ENCODE measurements at places on chromosomes 2 and 18.

DNA sequence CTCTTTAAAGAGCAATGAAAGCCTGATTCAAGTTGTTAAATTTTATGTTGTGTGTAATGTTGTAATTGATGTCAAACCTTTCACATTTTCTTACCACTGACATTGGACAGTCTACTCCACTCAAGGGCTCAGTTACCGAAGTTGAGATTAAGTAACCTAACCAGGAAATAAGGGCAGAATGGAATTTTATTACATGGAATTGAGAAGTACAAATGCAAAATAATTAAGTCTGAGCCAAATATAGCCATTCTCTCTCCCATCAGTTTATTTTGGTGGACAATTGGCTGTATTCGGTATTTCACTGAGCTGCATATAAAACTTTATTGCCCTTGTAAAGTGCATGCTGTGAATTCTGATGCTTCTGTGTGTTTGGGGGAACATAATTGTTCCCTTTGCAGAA is 231.5 kb downstream of the TTC32 start:
- H3K36me3 ChIP-seq: no peaks in the 10 kb centered on the region
- no peaks in the 10 kb centered on the region for H3K27me3 ChIP-seq
- DNase-seq: no peak
- no peak overlapping the region for H3K4me3 ChIP-seq
- no peak overlapping the region for H3K27ac ChIP-seq

- no peaks in the 10 kb centered on the region for H3K27me3 ChIP-seq
- H3K4me3 ChIP-seq: no peak overlapping the region
- no peaks in the 10 kb centered on the region for H3K4me1 ChIP-seq
- H3K27ac ChIP-seq: no peak overlapping the region
Observed at GRCh38 chr2:1306014-1306686, 107.1 kb upstream of the TPO start.

DNA sequence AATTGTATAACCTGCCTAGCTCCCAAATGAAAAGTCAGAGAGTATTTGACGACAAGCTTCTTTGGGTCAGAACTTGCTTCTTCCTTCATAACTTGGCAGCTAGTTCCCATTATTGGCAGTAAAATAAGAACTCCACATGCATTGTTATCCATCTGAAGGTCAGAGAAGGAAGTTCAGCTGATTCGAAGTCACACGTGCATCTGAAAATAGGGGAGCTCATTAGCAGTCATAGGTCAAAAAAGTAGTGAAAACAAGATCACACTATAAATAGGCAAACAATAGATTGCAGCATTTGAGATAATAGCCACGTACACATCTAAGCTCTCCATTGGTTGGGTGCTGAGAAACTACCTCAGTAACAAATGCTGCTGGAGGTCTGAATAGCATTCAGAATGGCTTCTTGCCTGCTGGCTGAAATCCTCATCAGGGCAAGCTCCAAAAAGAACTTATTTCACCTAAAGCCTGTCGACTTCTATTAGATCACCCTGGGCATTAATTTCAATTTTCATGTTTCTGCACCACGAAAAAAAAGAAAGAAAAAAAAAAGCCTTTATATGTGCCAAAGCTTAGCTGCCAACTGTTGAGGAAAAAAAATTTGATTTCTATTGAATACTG is 1492.9 kb upstream of the CELF4 start:
- no peak for DNase-seq
- no peaks in the 10 kb centered on the region for H3K4me1 ChIP-seq
- H3K27me3 ChIP-seq: no peaks in the 10 kb centered on the region
- H3K27ac ChIP-seq: no peak overlapping the region
- no peak overlapping the region for H3K4me3 ChIP-seq

GRCh38 chr2:198390670-198391069 is 586.3 kb downstream of the PLCL1 start:
- H3K36me3 ChIP-seq: no peaks in the 10 kb centered on the region
- no peak for DNase-seq
- H3K27me3 ChIP-seq: no peaks in the 10 kb centered on the region
- H3K4me1 ChIP-seq: no peaks in the 10 kb centered on the region
- no peak overlapping the region for H3K4me3 ChIP-seq

GRCh38 chr18:62784338-62784965 is 69.1 kb downstream of the PHLPP1 start:
- peak; percentile 74 for DNase-seq
- no peaks in the 10 kb centered on the region for H3K27me3 ChIP-seq
- H3K27ac ChIP-seq: no peak overlapping the region
- H3K36me3 ChIP-seq: no peaks in the 10 kb centered on the region

DNA sequence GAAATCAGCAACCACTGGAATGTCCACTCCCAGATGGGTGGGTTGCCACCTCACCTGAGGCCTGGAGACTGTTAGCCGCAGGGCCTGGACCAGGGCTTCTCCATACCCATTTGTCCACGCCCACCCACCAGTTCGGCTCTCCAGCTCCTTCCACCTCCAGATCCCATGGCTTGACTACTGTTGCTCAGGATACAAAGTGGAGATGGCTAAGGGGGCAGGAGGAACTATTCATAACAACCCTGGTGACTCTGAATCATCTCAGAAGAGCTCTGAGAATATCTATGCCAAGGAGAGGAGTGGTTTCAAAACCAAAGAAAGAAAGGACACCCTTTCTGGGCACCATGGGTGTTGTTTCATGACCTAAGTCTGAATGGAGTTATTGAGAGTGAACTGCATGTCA is 145.8 kb downstream of the LAMA3 start:
- no peak overlapping the region for H3K4me3 ChIP-seq
- no peak for DNase-seq
- no peak overlapping the region for H3K27ac ChIP-seq
- H3K36me3 ChIP-seq: peaks cover 32% of the 10 kb centered on the region
- no peaks in the 10 kb centered on the region for H3K27me3 ChIP-seq

GRCh38 chr18:21313576-21313975 is 71.5 kb downstream of the GREB1L start:
- no peaks in the 10 kb centered on the region for H3K36me3 ChIP-seq
- H3K4me3 ChIP-seq: no peak overlapping the region
- peaks cover 4% of the 10 kb centered on the region for H3K4me1 ChIP-seq

- no peak overlapping the region for H3K27ac ChIP-seq
- no peak for DNase-seq
- H3K36me3 ChIP-seq: peaks cover 3% of the 10 kb centered on the region
Observed at GRCh38 chr2:190501231-190501630, 33.3 kb downstream of the NEMP2 start.

- no peak overlapping the region for H3K27ac ChIP-seq
- peaks cover 7% of the 10 kb centered on the region for H3K4me1 ChIP-seq
- no peaks in the 10 kb centered on the region for H3K27me3 ChIP-seq
- no peak overlapping the region for H3K4me3 ChIP-seq
- no peak for DNase-seq
Observed at GRCh38 chr2:170145191-170145590, 32.8 kb upstream of the MYO3B start.

DNA sequence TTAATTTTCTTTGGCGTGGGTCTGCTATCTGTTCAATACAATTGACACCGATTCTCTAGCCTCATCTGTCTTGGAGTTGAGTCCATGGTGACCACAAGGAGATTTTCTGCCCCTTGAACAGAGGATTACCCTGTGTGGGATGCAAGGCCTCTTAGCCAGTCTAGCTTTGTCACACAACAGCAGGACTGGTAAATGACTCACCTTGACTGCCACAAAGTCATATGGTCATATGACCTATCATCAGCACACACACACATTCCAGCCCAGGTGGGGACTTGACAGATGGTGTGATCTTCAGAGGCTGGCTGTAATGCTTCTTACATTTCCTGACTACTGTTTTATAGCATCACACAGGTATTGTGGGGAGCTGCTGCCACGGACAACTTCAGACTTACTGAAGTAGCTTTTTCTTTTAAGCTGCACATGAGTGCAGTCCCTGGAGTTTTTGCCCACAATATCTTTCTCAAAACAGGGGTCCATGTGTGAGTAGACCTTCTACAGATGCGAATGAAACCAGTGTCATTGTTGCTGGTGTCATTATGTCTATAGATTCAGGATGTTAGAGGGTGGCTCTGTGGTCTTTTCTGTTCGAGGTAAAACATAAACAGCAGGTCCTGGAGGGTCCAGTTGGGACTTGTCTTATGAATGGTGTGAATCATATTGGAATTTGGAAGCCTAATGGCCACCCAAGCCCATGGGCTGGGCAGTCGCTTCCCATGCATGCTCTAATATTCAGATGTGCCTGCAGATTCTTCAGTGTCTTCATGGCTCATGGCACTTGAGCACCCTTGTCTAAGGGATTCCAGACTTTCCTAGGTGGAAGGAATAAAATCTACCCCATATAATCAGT is 18.6 kb upstream of the ACOXL start:
- no peak overlapping the region for H3K27ac ChIP-seq
- H3K4me1 ChIP-seq: no peaks in the 10 kb centered on the region
- no peak overlapping the region for H3K4me3 ChIP-seq
- H3K27me3 ChIP-seq: peaks cover 49% of the 10 kb centered on the region
- no peaks in the 10 kb centered on the region for H3K36me3 ChIP-seq
- no peak for DNase-seq

- H3K27ac ChIP-seq: no peak overlapping the region
- H3K27me3 ChIP-seq: no peaks in the 10 kb centered on the region
- H3K4me1 ChIP-seq: no peaks in the 10 kb centered on the region
- no peak for DNase-seq
Observed at GRCh38 chr2:181324912-181325311, 132.3 kb upstream of the ITGA4 start.

GRCh38 chr2:201574766-201575165 is 68.5 kb downstream of the TMEM237 start:
- no peak overlapping the region for H3K27ac ChIP-seq
- H3K27me3 ChIP-seq: no peaks in the 10 kb centered on the region
- no peaks in the 10 kb centered on the region for H3K36me3 ChIP-seq
- H3K4me1 ChIP-seq: peaks cover 4% of the 10 kb centered on the region
- no peak for DNase-seq
- H3K4me3 ChIP-seq: no peak overlapping the region

GRCh38 chr2:45591073-45591472 is 20.0 kb downstream of the SRBD1 start:
- H3K27ac ChIP-seq: no peak overlapping the region
- no peaks in the 10 kb centered on the region for H3K36me3 ChIP-seq
- no peak overlapping the region for H3K4me3 ChIP-seq
- H3K4me1 ChIP-seq: no peaks in the 10 kb centered on the region

- H3K4me1 ChIP-seq: no peaks in the 10 kb centered on the region
- no peak overlapping the region for H3K4me3 ChIP-seq
- H3K27me3 ChIP-seq: no peaks in the 10 kb centered on the region
Observed at GRCh38 chr2:191453761-191454160, 208.6 kb downstream of the MYO1B start.

DNA sequence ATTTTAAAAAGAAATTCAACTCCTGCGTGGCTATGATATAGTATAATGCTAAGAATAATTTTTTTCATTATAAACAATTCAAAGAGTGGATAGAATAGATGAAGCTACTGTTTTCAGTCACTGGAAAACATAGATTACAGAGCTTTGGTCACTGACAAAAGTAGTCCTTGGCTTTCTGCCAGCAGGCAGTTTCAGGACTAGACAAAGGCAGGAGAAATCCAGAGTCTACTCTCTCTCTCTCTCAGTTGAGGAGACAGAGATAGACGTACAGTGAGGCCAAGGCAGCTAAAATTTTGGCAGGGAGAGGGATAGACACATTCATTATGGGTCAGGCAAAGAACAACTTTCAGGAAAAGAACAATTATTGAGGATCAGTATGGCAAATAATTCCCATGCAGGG is 491.4 kb upstream of the CRIM1 start:
- H3K4me3 ChIP-seq: no peak overlapping the region
- H3K36me3 ChIP-seq: no peaks in the 10 kb centered on the region
- no peaks in the 10 kb centered on the region for H3K4me1 ChIP-seq
- DNase-seq: peak; percentile 7

DNA sequence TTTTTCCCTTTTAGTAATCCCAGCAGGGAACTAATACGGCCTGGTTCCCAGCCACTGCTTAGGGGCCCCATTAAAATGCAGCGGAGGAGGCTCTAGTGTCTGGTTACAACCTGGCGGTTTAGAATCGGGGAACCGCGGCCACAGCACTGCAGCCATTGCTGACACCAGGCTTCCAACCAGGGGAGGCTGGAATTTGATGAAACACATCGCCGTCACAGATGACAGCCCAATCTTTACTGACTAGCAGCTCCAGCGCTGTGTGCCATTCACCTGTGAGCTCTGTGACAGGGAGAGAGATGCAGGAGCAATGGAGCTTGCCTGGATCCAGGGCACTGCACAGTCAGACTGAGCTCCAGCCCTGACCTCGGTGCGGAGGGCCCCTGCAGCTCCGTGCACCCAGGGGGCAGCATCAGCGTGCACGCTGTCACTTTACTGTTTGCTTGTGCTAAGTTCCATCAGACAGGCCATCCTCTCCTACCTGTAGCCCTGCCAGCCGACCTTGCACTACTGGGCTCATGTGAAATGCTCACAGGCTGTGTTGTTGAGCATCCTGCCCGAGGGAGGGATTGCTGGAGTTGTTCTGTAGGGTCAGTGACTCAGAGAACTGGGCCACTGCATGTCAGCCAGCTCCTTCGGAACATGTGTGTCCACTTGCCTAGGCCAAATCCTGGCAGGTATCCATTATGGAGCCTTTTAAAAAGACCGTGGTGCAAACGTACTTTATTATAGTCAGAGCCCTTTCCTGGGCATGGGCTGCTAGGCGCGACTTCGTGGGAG is 203.5 kb downstream of the SEPTIN10 start:
- no peaks in the 10 kb centered on the region for H3K27me3 ChIP-seq
- H3K4me3 ChIP-seq: no peak overlapping the region
- H3K36me3 ChIP-seq: peaks cover 7% of the 10 kb centered on the region
- H3K27ac ChIP-seq: no peak overlapping the region

GRCh38 chr2:45913539-45913938 is 262.1 kb downstream of the PRKCE start:
- H3K27ac ChIP-seq: no peak overlapping the region
- no peak for DNase-seq
- H3K4me1 ChIP-seq: peaks cover 8% of the 10 kb centered on the region
- H3K4me3 ChIP-seq: no peak overlapping the region

- no peak overlapping the region for H3K4me3 ChIP-seq
- no peaks in the 10 kb centered on the region for H3K4me1 ChIP-seq
- H3K27me3 ChIP-seq: no peaks in the 10 kb centered on the region
Observed at GRCh38 chr2:58357521-58357920, 116.4 kb upstream of the FANCL start.

- no peaks in the 10 kb centered on the region for H3K36me3 ChIP-seq
- DNase-seq: no peak
- H3K27me3 ChIP-seq: no peaks in the 10 kb centered on the region
Observed at GRCh38 chr2:238692562-238692961, 155.3 kb upstream of the TWIST2 start.

- no peak overlapping the region for H3K4me3 ChIP-seq
- no peaks in the 10 kb centered on the region for H3K4me1 ChIP-seq
- no peaks in the 10 kb centered on the region for H3K36me3 ChIP-seq
- no peak overlapping the region for H3K27ac ChIP-seq
- no peak for DNase-seq
Observed at GRCh38 chr2:56831780-56832179, 648.0 kb downstream of the CCDC85A start.

DNA sequence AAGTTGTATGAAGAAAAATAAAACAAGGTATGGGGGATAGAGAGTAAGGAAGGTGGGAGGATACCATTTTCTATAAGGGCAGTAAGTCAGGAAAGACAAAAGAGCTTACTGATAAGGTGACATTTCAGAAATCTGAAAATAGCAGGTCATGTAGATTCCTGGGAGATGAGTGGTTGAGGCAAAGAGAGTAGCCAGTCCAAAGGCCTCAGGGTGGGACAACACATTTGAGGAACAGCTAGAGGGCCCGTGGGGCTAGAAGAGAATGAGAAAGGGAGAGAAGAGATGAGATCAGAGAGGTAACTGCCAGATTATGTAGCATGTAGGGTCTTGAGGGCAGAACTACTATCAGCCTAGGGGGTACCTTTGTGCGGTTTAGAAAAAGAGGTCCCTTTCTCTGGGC is 2.9 kb downstream of the CLHC1 start:
- H3K4me3 ChIP-seq: no peak overlapping the region
- H3K36me3 ChIP-seq: peaks cover 19% of the 10 kb centered on the region
- DNase-seq: no peak

Measured in mesenchymal stem cell (in vitro differentiated cells and primary cell).